ENCODE measurements at places on chromosomes 11 and 22.

GRCh38 chr22:44187652-44188230, 7.0 kb downstream of the PARVG start:
- no peak for DNase-seq

DNA sequence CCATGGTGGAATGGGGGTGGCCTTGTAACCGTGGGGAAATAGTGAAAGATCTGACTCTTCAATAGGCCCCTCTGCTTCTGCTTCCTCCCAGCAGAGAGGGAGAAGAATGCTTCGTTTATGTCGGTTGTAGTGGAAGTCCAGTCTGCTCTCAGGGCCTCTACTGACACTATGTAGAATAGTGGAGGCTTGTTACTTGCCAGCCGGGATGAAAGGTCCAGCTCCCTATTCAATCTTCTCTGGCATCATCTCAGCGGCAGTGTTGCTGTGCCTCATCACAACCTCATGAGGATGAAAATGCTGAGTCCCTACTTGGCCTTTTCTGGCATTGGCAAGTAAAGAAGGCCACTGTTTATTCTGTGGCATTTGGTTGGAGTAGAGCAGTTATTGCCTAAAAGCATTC, 820.9 kb upstream of the TENM4 start:
- no peak for DNase-seq

GRCh38 chr11:125390946-125391345, 105.1 kb downstream of the FEZ1 start:
- DNase-seq, result no peak

DNA sequence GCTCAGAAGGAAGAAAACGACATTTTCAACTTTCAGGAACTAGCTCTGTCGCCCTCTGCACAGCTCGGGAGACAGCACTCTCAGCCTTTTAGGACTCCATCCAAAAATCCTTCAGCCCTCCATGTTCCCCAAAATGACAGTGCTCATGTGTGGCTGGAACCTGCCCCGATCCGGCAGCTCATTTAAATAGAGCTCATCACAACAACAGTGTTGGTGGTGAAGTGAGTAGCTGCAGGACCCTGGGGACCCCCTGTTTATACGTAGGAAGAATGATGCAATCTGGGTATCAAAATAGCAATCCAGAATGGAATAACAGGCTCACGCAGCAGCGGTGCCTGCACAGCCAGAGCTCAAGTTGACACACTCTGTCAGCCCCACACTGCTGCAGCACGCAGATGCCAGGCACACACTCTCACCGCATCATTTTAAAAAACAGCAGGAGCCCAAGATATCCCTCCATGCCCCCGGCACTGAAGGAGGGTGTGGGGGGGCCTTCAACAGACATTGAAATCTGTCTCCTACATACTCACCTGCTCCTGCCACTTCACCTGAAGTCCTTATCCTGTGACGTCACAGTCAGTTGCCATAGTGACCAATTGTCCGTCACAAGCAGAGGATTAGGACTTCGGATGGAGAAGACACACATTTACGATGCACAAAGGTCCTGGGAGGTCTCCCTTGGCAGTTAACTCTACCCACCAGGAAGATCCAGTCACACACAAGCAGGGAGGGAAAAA, 24.0 kb downstream of the TRIM66 start:
- no peak for DNase-seq

DNA sequence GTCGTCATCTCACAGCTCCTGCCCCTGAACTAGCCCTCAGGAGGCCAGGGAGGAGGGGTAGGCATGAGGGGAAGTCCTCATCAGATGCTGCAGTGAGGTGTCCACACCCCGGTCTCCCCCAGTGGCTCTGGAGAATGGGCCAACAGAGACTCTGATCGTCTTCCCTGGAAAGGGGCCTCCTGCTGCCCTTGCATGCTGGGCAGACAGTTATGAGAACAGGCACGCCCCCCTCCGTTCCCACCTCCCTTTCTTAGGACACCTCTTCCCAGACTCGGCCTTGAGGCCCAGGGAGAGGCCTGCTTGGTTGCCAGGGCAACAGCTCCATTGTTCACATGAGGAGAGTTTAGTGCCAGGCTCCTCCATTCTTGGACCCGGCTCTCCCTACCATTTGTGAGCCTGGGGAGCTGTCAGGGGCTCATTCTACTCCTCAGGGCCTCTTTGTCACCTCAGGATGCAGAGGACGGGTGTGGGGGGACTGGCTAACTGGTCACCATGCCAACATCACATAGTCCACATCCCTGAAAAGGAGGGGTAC, 157.7 kb downstream of the TTC17 start:
- peak; percentile 70 for DNase-seq

DNA sequence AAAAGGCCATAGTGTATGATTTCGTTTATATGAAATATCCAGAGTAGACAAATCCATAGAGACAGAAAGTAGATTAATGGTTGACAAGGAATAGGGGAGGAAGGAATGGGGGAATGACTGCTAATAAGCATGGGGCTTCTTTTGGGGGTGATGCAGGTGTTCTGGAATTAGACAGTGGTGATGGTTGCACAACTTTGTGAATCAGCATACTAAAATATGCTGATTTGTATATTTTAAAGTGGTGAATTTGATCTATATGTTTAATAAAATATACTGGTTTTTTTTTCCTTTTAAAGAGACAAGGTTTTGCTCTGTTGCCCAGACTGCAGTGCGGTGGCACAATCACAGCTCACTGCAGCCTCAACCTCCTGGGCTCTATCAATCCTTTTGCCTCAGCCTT, 6.5 kb upstream of the HORMAD2 start:
- no peak for DNase-seq

GRCh38 chr11:34827228-34827627, 89.0 kb downstream of the APIP start:
- DNase-seq, result no peak

- no peak for DNase-seq
Observed at GRCh38 chr11:120293038-120293800, 31.9 kb upstream of the TLCD5 start.

GRCh38 chr11:91366816-91367215, 857.8 kb upstream of the FAT3 start:
- no peak for DNase-seq

DNA sequence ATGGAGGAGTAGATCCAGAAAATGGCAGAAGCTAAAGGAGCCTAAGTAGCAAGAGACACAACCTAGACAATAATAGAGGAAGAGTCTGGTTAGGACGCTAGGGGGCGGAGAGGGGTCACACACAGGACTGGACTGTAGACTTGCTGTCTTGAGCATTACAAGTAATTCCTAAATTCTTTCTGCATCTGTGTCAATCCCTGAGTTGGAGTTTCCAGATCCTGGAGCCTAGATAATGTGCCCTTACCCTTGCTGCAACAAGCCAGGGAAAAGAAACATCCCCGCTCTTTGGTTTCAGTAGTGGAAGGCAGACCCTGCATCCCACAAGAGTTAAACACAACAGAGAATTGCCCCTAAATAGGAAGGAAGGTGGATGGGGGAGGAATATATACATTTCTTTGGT, 14.9 kb upstream of the CCDC73 start:
- DNase-seq, result peak; percentile 59

All from neuronal stem cell (in vitro differentiated cells).